ENCODE measurements at places on chromosomes 5 and 9.

DNA sequence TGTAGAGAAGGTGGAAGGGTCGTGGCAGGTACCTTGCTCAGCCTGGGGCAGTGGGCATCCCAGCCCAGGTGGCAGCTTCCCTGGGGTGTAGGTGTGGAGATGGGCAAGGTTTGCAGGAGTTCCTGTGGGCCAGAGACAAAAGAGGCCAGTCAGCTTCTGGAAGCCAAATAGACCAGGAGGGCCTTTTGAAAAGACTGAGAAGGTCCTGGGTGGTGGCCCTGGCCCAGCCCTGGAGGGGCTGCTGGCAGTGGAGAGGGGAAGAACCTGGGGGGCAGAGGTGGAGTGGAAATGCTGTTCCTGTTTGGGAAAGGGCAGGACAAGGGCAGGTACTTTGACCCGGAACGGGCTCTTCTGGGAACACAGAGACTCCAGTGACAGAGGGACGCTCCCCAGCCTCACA is 7.0 kb upstream of the IL3 start:
- no peak for DNase-seq

DNA sequence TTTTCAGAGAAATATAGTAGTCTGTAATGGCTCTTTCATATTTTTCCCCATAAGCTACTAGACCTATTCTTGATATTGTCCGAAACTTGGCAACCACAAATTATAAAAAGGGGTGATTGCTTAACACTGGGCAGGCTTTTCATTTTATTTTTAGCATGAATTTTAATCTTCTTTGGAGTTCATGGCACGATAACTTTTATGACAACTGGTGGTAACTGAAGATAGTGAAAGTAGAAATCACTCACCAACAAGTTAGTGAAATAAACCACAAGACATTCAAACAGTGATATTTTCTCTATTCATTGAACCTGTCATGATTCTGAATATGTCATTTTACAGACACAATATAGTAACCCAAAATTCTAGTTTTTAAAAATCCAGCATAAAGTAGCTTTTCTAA is 213.9 kb downstream of the PRDM9 start:
- DNase-seq, result no peak

- no peak for DNase-seq
Observed at GRCh38 chr5:107773479-107773878, 102.7 kb upstream of the EFNA5 start.

- no peak for DNase-seq
Observed at GRCh38 chr5:132224716-132225115, 2.9 kb downstream of the P4HA2 start.

GRCh38 chr9:115957585-115957984 is 196.0 kb upstream of the PAPPA start:
- no peak for DNase-seq

Data from NCI-H146 (cell line).